Neural crest cell (in vitro differentiated cells): ENCODE measurements at places on chromosomes 3 and 15.

DNA sequence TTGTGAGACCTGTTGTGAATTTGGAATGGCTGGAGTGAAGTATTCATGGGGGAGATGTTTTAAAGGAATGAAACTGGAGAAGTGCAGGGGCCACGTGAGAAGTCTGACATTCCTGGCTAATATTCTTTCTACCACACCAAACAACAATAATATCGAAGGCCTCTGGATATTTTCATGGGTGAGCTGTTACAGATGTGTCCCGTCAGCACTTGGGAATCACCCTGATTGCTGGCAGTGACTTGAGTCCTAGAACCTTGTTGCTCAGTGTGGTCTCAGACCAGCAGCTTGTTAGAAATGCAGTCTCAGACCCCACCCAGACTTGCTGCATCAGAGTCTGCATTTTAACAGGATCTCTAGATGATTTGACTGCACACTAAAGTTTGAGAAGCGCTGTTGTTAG, 113.8 kb downstream of the ITPR1 start:
- no peak for DNase-seq

DNA sequence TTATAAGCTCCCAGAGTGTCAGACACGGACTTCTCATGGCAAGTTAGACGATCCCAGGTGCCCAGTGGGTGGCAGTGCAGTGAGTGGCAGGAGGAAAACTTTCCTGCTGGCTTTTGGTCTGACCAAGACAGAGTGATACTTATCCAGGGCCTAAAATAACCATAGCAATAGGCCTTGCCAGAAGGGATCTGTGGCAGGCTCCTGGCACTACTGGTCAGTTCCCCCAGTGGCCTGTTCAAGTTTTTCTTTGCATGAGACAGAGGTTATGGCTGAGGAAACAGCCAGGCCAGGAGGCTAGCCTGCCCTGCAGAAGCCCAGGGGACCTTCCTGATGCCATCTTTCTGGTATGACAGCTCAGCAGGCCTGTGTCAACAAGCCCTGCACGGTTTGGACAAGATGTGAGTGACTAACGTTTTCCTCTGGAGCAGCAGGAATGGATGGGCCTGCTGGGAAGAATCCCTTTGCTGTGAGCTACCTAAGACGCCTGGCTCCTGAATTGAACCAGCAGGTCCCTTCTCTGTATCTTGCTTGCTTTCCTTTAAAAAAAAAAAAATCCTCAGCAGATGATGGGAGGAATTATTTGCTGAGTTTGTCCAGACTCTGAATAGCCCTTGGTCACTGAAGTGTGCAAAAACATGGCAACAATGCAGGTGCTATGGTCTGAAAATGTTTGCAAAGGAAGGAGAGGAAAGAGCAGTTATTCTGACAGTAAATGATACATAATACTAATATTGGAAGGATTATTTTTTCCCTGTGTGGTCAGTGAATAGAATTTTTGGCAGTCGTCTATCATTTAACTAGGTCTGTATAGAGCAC, 18.0 kb downstream of the SCG5 start:
- DNase-seq: no peak

GRCh38 chr3:72306800-72307341, 521.9 kb upstream of the PROK2 start:
- no peak for DNase-seq

DNA sequence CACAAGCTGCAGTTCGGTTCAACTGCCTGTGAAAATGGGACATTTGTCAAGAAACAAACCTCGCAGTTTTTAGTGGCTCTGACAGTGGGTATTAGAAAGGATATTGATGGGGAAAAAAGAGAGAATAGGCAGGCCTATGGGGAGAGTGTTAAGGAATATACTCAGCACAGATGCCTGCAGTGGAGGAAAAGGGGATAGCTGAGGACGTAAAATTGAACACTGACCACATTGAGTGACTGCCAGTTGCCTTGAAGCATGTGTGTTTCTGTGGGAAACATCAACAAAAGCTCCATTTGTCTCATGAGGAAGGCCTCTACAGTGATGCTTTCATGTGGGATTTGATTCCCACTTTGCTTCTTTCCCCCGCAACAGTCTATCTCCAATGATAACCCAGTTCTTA, 1042.1 kb downstream of the TUSC7 start:
- no peak for DNase-seq

DNA sequence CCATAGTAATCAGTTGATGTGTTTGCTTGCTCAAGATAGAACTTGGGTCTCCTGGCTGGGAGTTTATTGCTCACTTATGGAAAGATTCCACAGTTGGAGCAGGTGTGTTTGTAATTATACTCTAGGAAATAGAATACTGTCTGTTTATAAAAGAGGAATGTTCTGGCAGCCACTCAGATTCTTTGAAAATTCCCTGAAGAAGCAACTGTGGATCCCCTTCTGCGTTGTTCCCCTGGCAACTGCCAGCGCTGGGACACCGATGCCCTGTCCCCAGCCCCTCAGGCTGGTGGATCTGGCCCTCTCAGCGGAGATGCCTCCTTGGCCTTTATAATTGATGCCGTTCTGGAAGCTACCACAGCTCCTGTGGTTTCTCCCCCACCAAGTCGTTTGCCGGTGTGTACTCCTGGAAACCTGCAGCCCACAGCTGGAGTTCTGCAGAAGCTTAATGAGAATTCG, 225.9 kb downstream of the ITPR1 start:
- DNase-seq: no peak

DNA sequence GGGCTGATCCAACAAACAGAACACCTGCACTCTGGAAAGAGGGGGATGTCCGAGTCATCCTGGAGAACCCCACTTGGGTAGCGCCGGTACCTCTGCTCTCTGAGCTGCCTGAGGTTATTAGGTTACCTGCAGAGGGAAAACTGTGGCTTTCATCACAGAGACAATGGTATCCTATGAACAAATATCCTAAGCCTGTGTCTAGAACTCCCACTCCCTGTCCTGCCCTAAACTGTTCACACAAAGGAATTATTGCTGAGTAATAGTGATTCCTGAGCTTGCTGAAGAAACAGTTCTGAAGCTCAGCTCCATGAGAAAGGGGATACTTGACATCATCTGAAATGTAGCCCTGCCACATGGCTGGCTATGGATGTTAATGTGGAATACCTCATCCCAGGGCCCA, 31.9 kb upstream of the WNT5A start:
- DNase-seq: no peak

GRCh38 chr3:59839810-59840515, 790.1 kb upstream of the CFAP20DC start:
- DNase-seq: no peak

- DNase-seq: no peak
Observed at GRCh38 chr15:77974098-77974414, 103.5 kb downstream of the TBC1D2B start.

GRCh38 chr3:115084686-115085085, 62.4 kb downstream of the ZBTB20 start:
- no peak for DNase-seq

- DNase-seq: no peak
Observed at GRCh38 chr3:31546162-31546561, 13.4 kb downstream of the STT3B start.

DNA sequence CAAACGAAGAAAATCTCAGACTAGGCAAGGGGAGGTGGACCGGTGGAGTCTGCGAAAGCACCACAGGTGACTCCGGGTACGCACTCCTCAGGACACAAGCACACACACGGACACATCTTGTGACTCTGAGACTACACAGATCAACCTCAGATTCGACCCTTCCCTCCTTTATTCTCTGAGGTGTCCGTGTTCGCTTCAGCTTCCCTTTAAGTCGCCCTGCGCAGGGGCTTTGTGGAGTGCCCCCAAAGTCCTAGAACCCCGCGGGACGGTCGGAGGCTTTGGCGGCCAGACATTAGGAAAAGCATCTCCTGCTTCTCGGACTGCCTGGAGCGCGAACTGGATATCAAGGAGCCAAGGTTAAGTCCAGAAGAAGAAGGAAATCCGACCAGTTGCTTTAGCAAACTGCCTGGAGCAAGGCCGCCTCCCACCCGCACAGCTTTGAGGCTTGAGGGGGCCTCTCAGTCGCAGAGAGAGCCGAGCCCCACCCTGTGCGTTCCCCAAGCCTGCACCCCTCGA, 730 bp downstream of the DGKG start:
- DNase-seq: no peak

GRCh38 chr3:140189976-140190375, 255.0 kb downstream of the CLSTN2 start:
- no peak for DNase-seq

DNA sequence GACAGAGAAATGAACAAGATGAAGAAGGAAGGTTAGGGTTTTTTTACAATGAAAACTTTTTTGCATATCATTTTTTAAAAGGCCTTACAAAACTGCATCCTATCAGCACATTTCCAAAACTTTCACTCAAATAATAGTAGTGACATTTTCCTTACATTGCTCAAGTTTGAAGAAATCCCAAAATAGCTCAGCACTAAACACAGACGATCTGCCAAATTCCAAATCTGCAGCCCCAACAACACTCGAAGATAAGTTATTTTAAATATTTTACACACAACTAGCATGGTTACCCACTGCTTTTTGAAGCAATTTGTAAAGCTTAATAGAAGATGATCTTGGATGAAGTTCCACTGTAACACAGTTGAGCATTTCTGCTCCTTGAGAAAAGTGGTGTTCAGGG, 535.6 kb upstream of the ALCAM start:
- DNase-seq: no peak

DNA sequence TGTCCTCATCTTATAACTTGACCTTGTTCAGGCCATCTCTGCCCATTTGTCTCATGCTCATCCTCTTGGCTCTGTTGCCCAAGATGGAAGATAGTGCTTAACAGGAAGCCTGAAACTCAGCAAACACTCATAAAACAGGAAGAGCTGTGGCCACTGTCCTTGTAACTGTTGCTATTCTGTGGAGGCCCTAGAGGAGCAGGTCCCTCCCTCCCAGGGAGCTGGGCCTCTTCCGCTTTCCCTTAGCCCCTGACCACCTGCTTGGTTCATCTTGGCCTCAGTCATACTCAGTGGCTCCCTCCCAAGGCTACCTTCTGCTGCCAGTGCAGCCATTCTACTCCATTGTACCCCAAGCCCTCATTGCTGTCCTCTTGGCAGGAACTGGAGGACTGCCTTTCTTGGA, 3.5 kb downstream of the MAPKAPK3 start:
- no peak for DNase-seq

DNA sequence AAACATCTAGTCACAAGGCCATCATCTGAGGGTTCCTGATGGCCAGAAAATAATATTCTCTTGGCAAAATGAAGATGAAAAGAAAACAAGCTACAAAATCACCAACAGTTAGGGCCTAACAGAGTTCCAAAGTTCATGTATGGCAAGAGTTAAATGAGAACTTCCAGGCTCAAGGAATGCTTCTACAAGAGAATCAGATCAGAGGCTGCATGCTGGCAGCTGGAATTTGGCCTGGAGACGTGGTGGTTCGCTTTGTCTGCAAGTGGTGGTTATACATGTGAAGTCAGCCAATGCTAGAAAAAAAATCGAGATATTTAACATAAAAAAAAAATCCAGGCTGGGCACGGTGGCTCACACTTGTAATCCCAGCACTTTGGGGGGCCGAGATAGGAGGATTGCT, 5.6 kb downstream of the SIAH2 start:
- no peak for DNase-seq

DNA sequence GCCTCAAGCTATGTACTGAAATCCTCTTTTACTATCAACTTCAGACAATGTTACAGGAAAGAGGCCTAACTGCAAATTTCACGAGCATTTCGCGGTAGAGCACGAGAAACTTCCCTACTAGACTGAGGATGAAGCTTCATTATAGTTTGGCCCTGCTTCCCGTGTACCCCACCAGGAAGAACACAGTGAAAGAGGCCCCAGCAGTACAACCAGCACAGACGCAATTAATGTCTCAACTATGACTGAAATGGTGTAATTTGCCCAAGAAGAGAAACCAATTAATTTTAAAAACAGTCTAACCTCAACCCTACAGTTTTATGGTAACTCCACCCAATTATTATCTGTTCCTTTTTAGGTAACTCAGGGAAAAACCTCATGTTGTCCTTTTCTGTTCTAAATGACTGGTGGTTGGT, 12.1 kb downstream of the CHSY1 start:
- DNase-seq: no peak

DNA sequence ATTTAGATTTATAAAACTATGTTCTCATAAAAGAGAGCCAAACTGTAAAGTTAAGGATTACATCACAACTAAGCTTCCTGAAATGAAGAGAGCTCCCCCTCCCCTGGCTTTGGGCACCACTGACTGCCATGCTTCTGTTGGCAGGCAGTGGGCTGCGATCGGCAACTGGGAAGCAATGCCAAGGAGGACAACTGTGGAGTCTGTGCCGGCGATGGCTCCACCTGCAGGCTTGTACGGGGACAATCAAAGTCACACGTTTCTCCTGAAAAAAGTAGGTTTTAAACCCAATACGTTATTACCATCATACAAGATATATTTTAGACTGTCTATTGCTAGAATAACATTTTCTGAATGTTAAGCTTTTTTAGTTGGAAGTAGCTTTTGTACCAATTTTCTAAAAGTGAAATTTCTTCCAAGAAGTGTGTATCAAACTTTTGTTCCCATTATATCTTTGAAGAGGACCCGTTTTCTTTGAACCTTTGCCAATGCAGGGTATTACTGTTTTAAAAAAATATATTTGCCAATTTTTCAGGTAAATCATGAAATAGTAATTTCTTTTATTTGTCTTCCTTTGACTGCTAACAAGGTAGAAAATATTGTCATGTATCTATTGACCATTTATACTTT, 184.1 kb downstream of the ADAMTSL3 start:
- DNase-seq: peak; percentile 48

DNA sequence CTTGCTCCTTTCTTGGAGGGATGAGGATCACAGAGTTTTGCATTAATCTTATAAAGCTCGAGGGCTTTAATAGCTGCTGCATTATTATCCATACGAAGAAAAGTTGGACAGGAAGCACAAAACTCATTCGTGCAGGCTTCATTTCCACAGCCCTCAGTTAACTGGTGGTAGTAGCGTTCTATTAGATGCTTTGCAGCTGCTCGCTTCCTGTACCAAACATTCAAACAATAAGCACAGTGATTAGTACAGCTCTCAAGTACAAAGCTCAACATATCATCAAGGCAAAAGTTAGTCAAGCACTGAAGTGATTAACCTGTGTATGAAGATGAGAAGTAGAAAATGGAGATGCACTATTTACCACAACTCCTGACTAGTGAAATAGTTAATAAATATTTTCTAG, 63.3 kb downstream of the UBE3A start:
- DNase-seq: no peak

DNA sequence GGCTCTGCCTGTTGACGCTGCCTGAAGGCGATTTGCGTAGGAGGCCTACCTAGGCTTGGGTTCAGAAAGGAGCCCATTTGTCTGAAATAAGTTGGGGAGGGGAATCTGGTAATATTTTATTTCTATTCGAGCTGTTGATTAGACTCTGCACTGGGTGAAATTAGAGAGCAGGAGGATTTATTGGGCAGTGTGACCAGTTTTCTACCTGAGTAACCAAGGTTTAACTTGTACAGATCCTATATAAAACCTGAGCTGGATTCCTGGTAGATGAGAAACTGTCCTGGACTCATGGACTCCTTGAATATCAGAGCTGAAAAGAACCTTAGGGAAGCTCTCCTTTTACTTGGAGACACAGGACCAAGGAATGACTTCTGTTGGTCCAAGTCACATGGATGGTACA, 19.6 kb upstream of the GPR156 start:
- DNase-seq: no peak

GRCh38 chr3:150372320-150372719, 35.8 kb upstream of the TSC22D2 start:
- DNase-seq: no peak
